Stimulated activated CD4-positive, alpha-beta T cell treated with anti-CD3 and anti-CD28 coated beads, Interleukin-4, amount 100 ng/mL, for 48 hours (primary cell): ENCODE measurements at places on chromosomes 7 and 10.

GRCh38 chr10:110793128-110793812, 78.5 kb upstream of the PDCD4 start:
- no peak for DNase-seq

- DNase-seq = no peak
Observed at GRCh38 chr7:143203386-143203785, 18.5 kb upstream of the TAS2R40 start.

GRCh38 chr7:132077971-132078685, 498.1 kb downstream of the PLXNA4 start:
- no peak for DNase-seq

GRCh38 chr7:1611708-1612241, 41.9 kb upstream of the PSMG3 start:
- DNase-seq = no peak

GRCh38 chr10:69464801-69465401, 13.6 kb downstream of the TSPAN15 start:
- no peak for DNase-seq
